ENCODE measurements at places on chromosomes 13 and 19.

GRCh38 chr13:113147206-113147605 lies 11.2 kb upstream of the PROZ start:
- no peak for DNase-seq

- DNase-seq, result no peak
Observed at GRCh38 chr13:99053636-99054233, 75.9 kb upstream of the DOCK9 start.

DNA sequence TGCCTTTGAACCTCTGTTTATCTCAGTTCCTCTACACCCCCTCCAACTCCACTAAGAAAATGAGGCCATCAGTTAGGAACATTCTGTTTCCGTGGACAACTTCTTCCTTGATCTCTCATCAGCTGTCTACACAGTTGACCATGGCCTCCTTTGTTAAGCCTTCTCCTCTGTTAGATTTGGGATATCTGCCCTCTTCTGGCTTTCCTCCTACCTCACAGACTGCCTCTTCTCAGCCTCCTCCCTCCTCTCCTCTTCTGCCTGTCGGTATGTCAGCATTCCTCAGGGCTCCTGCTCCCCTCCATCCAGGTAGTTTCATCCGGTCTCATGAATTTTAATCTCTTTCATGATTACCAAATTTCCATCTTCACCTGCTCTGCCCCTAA lies 454.9 kb downstream of the FOXO1 start:
- DNase-seq, result no peak

GRCh38 chr13:43294412-43294811 lies 271.0 kb downstream of the DNAJC15 start:
- no peak for DNase-seq

DNA sequence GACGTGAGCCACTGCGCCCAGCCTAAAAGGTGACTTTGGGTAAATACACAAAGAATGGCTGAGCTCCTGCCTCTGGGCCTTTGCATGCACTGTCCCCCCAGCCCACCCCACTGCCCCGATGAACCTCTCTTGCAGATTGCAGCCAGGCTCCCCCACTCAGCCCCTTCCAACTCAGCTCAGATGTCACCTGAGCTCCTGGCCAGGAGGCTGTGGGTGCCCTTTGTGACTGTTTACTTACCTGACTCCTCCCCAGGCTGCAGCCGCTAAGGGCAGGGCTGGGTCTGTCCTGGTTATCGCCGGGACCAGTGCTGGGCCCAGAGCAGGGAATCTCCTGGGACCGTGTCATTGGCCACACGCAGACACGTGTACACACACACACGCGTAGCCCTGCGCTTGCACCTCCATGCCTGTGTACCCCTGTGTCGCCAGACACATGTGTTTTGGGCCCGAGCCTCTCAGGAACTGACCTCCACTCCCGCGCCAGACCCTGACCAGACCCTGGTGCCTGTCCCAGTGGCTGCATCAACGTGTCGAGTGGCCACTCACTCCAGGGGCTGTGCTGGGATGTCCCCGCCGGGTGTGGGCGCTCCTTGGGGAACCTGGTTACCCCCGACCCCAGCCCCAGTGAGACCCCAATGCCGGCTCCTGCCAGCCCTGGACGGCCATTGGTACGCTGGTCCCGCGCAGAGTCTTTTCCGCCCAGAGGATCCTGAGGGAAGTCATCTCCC lies 18.7 kb downstream of the EFNA2 start:
- DNase-seq, result no peak

DNA sequence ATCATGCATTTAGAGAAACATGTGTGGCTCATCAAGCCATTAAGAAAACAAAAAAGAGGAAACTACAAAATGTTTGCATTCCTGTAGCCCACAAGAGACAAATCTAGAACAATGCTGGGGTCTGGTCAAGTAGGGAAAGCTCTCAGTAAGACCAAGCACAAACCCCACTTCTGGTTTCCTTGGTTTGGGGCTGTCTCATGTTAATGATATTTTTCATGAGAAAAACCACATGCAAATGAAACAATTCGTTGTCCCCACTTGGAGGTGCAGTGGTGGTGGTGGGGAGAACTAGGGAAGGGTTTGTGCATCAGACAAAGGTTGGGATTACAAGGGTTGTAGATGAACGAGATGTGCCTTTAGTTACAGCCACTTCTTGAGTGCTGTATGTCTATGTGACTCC lies 7.0 kb upstream of the RB1 start:
- no peak for DNase-seq

- no peak for DNase-seq
Observed at GRCh38 chr19:16897856-16898161, 9.0 kb downstream of the F2RL3 start.

DNA sequence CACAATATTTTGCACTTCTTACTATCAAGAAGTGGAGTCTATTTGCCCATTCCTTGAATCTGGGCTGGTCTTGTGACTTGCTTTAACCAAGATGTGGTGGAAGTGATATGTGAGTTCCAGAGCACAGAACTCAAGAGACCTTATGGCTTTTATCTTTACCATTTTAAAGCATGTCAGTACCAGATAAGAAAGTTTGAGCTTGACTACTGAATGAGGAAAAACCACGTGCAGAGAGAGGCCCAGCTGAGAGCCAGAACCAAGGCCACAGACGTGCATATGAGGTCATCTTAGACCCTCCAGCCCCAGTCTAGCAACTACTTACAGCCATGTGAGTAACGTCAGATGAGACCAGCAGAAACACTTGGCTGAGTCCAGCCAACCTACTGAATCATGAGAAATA lies 6.3 kb upstream of the CDK8 start:
- no peak for DNase-seq

- DNase-seq, result no peak
Observed at GRCh38 chr13:76446191-76446590, 440.0 kb downstream of the KCTD12 start.

- no peak for DNase-seq
Observed at GRCh38 chr13:28012896-28013295, 24.4 kb upstream of the URAD start.

- no peak for DNase-seq
Observed at GRCh38 chr19:57363688-57364181, 384 bp downstream of the TRAPPC2B start.

DNA sequence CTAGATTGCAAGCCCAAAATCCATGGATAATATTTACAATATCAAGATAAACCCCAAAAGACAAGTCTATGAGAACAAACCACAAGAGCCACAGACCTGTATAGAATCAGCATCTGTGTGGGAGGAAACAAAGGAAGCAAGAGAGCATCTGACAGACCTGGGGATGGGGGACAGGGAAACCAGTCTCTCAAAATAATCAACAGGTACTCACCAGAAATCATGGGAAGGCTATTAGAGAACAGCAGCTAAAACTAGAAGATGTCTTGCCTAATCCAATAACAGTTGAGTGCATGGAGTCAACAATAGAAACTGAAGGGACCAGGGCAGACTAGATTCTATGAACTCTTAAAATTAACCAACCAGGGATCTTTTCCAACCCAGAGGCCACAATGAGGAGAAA lies 8.7 kb downstream of the SLC6A16 start:
- no peak for DNase-seq

DNA sequence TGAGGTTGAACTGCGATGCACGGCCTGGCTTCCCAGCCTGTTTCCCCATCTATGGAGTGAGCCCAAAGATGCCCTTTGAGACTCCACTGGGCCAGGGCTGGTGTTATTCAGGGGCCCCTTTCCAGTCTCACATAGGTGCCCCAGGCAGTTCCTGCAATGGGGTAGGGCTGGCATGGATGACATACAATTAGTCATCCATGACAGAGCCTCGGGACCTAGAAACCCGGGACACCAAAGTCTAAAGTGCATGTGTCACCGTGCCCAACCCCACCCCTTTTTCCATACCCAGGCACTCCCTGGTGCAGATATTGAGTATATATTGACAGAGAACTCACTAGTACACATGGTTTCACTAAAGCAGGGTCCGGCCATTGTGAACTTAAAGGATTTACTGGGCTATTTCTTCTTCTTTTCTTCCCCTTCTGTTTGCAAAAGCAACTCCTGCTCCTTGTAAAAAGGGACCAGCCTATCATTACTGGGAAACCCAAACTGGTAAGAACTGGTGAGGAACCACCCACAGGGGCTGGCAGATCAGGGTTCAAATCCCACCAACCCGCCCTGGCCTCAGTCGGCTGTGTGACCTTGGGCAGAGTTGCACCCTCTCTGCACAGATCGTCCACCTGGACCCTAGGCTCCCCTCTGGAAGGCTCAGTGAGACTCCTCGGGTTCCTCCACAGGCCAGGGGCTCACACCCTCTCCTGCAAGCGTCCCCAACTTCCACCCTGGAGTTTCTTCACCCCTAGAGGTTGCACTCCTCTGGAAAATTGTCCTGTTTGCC lies 2.7 kb downstream of the B3GNT3 start:
- DNase-seq, result peak; percentile 63

- DNase-seq, result peak; percentile 67
Observed at GRCh38 chr19:5340637-5341447, at the start of gene PTPRS. Gene PTPRS, minus strand, starts transcription at chr19:5340812. Its CDS starts 54,672 bp downstream, at chr19:5286140.

All from activated T-cell treated with anti-CD3 and anti-CD28 coated beads for 48 hours (primary cell).